ENCODE measurements at places on chromosomes 4 and X. TPM values are rescaled to one million over a fixed set of nuclear protein-coding genes. Genes with fewer than 3 reads are reported as not detected.

DNA sequence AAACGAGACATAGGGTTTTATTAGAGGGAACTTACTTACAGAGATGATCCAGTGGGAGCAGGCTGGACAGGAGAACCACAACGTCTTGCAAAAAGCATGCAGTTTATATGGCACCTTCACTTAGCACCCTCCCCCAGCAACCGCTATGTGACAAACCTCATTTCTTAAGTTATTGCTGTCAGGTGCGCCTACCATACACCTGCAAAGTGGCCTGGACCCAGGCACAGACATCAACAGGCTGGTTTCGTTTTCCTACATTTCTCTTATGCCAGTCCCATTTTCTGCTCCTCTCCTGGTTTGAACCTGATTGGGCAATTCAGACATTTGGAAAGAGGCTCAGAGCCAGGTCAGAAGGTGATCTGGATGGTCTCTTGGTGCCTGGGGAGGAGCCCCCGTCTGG is 18.3 kb downstream of the RTL5 start:
- no peaks in the 10 kb centered on the region for H3K27me3 ChIP-seq
- H3K36me3 ChIP-seq = no peaks in the 10 kb centered on the region
- H3K4me1 ChIP-seq = peaks cover 54% of the 10 kb centered on the region
- peak overlapping the region; percentile 64 for H3K27ac ChIP-seq
- DNase-seq = no peak

The RTL5 gene
- polyA plus RNA-seq = 2.7 TPM

The GUCY1B1 gene
- 0.72 TPM for polyA plus RNA-seq

DNA sequence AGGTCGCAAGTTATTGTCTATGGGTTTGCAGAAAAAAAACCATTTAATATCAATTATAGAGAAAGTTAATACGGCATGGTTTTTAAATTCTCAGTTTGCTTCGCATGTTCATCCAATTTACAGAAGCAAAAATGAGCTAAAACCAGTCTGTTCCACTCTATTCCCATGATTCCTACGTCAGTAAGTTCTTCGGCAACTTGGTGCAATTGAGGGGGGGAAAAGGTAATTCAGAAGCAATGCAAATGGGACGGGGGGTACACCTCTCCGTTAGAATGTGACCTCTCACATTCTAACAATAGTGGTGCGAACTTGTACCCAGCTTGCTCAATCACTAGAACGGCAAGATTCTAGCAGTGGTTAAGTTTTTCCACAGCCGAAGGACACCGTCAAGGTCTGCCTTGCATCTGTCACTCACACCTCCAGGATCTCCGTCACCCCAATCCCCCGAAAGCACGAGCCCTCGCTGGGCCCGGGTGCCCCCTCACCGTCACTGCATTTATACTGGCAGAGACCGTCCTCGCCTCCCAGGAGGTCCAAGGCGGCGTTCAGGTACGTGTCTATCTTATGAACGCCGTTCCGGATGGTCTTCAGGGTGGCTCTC is 653 bp downstream of the PLA2G12A start:
- no peaks in the 10 kb centered on the region for H3K36me3 ChIP-seq
- peak overlapping the region; percentile 68 for H3K4me3 ChIP-seq
- DNase-seq = no peak
- H3K4me1 ChIP-seq = peaks cover 17% of the 10 kb centered on the region

GRCh38 chr4:133483600-133484246 is 334.6 kb downstream of the PCDH10 start:
- H3K36me3 ChIP-seq = no peaks in the 10 kb centered on the region
- no peaks in the 10 kb centered on the region for H3K4me1 ChIP-seq
- no peak for DNase-seq
- no peaks in the 10 kb centered on the region for H3K27me3 ChIP-seq

GRCh38 chr4:112003231-112003907 is 141.9 kb upstream of the FAM241A start:
- H3K36me3 ChIP-seq = no peaks in the 10 kb centered on the region
- no peak overlapping the region for H3K4me3 ChIP-seq
- H3K4me1 ChIP-seq = no peaks in the 10 kb centered on the region
- H3K27ac ChIP-seq = no peak overlapping the region

- no peaks in the 10 kb centered on the region for H3K27me3 ChIP-seq
- peaks cover 5% of the 10 kb centered on the region for H3K36me3 ChIP-seq
- H3K4me1 ChIP-seq = no peaks in the 10 kb centered on the region
- DNase-seq = no peak
These were observed 41.2 kb downstream of the RASL11B start for GRCh38 chr4:52903273-52903672.

DNA sequence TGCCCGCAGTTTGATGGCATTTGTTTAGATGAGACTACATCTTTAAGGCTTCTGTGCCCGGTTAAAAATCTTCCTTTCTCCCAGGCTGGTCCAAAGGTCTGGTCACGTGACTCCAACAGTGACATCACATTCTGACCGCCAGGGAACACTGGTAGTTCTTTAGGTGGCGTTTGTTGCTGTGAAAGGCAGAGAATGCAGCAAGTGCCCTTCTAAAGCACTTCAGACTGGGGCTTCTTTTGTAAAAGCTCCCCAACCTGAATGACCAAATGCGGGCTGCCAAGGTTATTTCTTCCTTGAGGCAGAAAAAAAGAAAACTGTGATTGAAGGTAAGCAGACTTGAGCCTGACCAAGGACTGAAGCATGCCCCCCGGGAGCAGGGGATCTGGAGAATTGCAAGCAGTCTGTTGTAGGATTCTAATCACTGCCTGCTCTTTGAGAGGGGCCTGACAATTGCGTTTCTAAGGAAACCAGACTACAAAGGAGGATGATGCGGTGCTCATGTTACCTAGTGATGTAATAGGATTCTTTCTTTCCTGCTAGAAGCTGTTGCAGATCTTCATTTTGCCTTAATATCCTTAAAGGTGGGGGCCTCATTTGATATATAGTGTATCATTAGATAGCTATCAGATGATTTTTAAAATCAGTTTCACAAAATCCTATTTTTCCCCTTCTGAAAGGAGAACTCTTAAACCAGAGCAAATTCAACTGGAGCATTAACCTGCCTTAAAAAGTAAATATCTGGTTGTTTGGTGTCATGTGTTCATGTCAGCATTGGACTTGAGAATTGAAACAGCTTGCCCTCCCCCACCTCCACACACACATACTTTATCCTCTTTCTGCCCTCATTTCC is 133.1 kb downstream of the AKAP4 start:
- no peaks in the 10 kb centered on the region for H3K27me3 ChIP-seq
- H3K27ac ChIP-seq = no peak overlapping the region
- no peaks in the 10 kb centered on the region for H3K36me3 ChIP-seq
- no peak overlapping the region for H3K4me3 ChIP-seq
- no peak for DNase-seq
- H3K4me1 ChIP-seq = no peaks in the 10 kb centered on the region

The FAM47E gene
- polyA plus RNA-seq = not detected

The BGN gene
- polyA plus RNA-seq = not detected

DNA sequence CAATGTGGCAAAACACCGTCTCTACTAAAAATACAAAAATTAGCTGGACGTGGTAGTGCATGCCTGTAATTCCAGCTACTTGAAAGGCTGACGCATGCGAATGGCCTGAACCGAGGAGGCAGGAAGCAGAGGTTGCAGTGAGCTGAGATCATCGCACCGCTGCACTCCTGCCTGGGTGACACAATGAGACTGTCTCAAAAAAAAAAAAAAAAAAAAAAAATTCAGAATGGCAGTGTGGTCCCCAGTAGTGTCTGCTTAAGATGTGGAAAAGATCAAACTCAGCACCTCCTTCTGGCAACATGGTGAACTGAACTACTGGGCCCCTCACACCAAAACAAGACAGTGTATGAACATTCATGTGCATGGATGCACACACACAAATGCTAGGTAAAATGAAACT is 32.2 kb downstream of the SMS start:
- peak overlapping the region; percentile 52 for H3K27ac ChIP-seq
- no peaks in the 10 kb centered on the region for H3K27me3 ChIP-seq
- H3K36me3 ChIP-seq = peaks cover 33% of the 10 kb centered on the region

GRCh38 chrX:150647331-150647730 is 45.9 kb upstream of the MTMR1 start:
- no peak overlapping the region for H3K27ac ChIP-seq
- H3K4me3 ChIP-seq = no peak overlapping the region
- no peaks in the 10 kb centered on the region for H3K4me1 ChIP-seq

The PPP1R2C gene
- polyA plus RNA-seq = not detected

- H3K4me1 ChIP-seq = no peaks in the 10 kb centered on the region
- DNase-seq = no peak
- no peaks in the 10 kb centered on the region for H3K27me3 ChIP-seq
- no peaks in the 10 kb centered on the region for H3K36me3 ChIP-seq
- no peak overlapping the region for H3K4me3 ChIP-seq
These were observed 91.6 kb downstream of the PSAPL1 start for GRCh38 chr4:7343081-7343655.

The CXCL5 gene
- polyA plus RNA-seq = 0.15 TPM

DNA sequence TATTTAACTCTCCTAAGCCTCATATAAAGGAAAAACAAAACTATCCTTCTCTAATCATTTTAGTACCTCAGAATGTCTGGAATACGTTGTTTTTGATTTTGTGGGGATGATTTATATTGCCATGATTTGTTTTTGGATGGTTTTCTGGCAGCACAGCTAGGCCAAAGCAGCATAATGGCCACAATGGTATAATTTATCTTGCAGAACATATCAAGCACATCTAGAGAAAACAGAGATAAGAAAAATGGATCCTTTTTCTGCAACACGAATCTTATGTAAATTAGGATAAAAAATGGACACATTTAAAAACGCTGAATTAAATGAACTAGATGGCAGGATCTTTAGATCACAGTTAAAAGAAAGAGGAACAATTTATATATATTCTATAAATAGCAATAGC is 269.9 kb upstream of the FAT4 start:
- H3K4me1 ChIP-seq = no peaks in the 10 kb centered on the region
- no peak overlapping the region for H3K27ac ChIP-seq
- H3K27me3 ChIP-seq = no peaks in the 10 kb centered on the region
- H3K36me3 ChIP-seq = no peaks in the 10 kb centered on the region
- no peak for DNase-seq

The REPS2 gene
- 4.7 TPM for polyA plus RNA-seq

- H3K36me3 ChIP-seq = no peaks in the 10 kb centered on the region
- no peak for DNase-seq
- H3K27ac ChIP-seq = no peak overlapping the region
- H3K4me3 ChIP-seq = no peak overlapping the region
These were observed 106.2 kb upstream of the MAB21L2 start for GRCh38 chr4:150475763-150476162.

The ARHGAP24 gene
- polyA plus RNA-seq = 18.8 TPM
